Stimulated activated CD4-positive, alpha-beta T cell treated with anti-CD3 and anti-CD28 coated beads, Interleukin-1b, Interleukin-23, amount 100 ng/mL, for 4 hours (primary cell): ENCODE measurements at places on chromosomes 5 and 9.
A peak's percentile ranks its signal among the peaks of the same experiment; 100 is the strongest.

DNA sequence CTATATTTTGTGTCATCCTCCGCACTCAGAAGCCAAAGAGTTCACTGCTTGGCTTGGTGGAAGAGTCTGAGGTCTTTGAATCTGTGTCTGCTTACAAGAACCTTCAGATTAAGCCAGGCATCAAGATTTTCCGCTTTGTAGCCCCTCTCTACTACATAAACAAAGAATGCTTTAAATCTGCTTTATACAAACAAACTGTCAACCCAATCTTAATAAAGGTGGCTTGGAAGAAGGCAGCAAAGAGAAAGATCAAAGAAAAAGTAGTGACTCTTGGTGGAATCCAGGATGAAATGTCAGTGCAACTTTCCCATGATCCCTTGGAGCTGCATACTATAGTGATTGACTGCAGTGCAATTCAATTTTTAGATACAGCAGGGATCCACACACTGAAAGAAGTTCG lies 19.2 kb downstream of the TIGD6 start:
- DNase-seq = no peak

GRCh38 chr5:6762116-6762515 lies 48.9 kb downstream of the TENT4A start:
- no peak for DNase-seq

- no peak for DNase-seq
Observed at GRCh38 chr5:125536582-125536981, 790.1 kb upstream of the ZNF608 start.

GRCh38 chr5:175479125-175479881 lies 943 bp downstream of the SFXN1 start:
- DNase-seq = no peak

GRCh38 chr5:172178991-172179989 lies 8.7 kb downstream of the STK10 start:
- DNase-seq = no peak

- no peak for DNase-seq
Observed at GRCh38 chr5:136057401-136058038, 28.7 kb downstream of the TGFBI start.

GRCh38 chr5:61461417-61461816 lies 129.4 kb downstream of the ZSWIM6 start:
- no peak for DNase-seq

DNA sequence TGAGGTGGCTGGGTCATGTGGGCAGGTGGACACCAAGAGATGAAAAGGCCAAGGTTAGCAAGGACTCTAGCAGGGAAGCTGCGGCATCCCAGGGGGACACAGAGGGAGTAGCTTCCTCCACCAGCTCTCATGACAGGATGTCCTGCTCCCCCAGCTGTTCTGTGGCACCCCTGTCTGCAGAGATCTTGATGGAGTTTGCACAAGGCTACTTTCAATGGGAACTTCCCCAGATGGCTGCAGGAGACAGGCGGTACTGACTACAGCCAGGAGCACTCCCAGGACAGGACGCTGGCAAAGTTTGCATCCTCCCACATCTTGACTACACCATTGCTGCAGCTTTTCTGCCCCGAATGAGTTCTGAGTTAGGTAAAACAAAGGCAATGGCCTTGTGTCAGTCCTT lies 312.8 kb downstream of the TLE4 start:
- no peak for DNase-seq

DNA sequence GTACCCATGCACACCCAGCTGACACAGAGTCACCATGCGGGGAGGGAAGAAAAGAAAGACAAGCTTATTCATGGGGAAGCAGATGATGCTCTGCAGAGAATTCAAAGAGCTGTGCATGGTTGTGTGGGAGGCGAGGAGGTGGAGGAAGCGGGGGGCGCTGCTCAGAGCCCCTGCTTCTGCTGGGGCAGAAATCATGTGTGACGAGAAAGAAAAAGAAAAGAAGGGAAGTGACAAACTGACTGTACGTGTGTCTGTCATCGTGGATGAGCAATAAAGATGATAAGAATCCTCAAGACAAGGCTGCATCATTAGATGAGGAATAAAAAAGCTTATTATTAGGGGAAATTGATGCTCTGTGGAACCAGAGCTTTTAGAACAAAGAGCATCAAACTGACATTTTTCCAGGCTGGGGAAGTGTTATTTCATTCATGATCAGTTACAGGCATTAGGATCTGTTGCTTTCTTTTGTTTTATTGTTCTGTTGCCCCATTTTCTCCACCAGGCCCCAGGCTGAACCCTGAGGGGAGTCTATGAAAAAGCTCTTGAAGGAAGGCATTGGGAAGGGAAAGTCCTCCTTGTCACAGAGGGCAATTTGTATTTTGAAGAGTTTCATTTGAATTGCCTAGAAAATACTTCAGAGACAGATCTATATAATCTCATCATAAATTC lies 20.3 kb upstream of the SH3RF2 start:
- no peak for DNase-seq

- peak; percentile 5 for DNase-seq
Observed at GRCh38 chr5:139903795-139904565, 108.4 kb downstream of the PSD2 start.

DNA sequence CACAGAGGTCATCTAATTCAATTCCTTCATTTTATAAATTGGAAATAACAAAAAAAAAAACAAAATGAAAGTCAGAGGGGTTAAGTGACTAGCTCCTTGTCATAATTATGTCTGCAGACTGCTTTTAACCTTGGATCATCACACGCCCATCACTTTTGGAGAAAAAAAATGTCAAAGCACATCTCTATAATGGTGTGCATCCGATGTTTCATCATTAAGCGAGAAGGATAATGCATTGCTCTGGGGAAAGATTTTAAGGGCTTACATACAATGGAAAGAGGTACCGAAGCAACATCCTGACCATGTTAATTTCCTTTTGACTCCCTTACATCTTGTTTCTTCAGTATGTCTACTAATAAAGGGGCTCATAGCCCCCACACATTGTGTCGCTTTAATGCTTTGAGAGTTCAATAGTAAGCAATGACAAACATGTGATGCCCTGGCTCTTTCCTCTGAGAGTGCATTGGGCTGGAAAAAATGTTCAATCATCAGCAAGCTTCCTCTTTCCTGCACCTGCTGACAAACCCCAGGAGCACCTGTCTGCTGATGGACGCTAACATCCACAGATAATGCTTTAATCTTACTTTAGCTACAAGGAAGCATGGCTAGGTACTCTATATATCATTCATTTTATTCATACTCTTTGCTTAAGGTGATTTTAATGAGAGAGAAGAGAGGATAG lies 242.2 kb downstream of the SMARCA2 start:
- DNase-seq = no peak

DNA sequence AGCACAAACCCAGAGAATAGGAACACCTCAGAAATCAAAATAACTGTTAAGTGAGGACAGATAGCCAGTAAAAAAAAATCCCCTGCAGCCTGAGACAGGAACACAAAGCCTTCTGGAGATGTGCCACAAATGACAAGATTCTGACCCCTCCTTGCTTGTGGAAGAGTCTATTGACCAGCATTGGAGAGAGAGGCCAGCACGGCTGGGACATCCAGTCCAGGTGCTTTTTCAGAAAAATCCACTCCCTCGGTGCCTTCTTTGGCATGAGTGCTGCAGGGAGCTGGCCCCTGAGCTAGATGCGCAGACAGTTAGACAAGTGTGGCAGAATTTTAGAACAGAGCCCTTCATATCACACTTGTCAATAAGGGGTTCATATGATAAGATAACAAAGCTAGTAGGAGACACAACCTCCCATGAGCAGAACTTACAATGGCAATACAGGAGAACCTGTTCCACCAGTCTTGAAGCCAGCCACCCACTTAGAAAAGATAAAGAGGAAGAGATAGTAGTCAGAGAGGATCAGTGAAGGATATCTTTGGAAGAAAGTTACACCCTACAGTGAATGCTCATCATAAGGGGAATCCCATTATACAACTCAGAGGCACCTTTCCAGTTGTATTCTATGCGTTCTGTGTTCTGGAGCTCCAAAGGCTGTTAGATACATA lies 298.4 kb downstream of the TLE1 start:
- no peak for DNase-seq

GRCh38 chr5:67752357-67752708 lies 463.2 kb upstream of the PIK3R1 start:
- no peak for DNase-seq

DNA sequence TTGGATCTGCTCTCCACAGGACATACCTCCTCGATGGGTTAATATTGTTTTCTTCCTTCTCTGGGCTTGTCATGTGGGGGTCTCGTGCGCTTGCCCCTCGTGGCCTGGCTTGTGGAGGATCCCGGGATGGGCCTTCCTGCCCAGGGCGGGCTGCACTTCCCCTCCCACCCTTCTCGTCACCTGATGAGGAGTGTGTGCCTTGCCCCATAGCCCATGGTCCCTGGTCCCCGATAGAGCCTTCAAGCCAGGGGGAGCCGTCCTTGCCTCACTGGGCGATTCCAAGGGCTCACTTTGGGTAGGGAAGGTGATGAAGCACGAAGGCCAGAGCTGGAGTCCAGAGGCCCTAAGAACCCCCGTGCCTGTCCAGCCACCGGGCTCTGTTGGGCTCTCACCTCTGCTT lies 28.7 kb downstream of the DYNC2I2 start:
- no peak for DNase-seq

GRCh38 chr9:135252980-135253304 lies 165.5 kb downstream of the OLFM1 start:
- DNase-seq = no peak

GRCh38 chr9:37410969-37411785 lies 11.3 kb upstream of the GRHPR start:
- DNase-seq = no peak

DNA sequence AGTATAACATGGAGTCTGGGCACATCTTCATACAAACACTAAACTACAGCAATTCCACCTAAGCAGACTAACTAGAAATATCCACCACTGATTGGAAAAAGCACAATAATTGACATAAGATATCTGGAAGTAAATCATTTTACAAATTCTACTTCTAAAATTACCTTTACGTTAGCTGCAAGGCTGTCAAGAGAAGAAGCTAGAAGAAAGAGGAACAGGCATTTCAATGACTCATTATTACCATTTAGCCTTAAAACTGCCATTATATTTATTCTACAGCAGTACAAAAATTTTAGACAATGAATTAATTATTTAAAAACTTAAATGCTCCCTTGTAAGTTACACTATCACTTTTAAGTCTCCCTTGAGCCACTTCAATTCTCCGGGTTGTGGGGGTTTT lies 43.4 kb upstream of the PLPP6 start:
- DNase-seq = no peak

- DNase-seq = no peak
Observed at GRCh38 chr9:106700676-106701075, 162.3 kb upstream of the ZNF462 start.

DNA sequence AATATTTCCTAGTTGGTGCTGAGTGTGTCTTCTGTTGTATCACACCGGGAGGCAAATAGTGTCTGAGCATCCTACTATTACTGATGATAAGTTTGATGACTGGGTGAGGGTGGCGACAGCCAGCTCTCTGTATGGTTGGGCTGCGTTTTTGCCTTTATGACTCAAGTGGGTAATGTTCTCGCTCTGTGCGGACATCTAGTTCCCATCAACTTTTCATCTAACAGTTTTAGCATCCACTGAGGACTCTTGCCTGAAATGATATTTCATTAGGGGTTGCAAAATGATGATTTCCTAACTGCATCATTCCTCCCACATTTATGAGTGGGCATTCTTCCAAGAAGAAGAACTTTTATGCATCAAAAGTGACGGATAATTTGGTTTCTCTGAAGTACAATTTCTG lies 26.5 kb downstream of the HMCN2 start:
- no peak for DNase-seq

GRCh38 chr5:135719428-135720063 lies 114.9 kb upstream of the SLC25A48 start:
- no peak for DNase-seq

DNA sequence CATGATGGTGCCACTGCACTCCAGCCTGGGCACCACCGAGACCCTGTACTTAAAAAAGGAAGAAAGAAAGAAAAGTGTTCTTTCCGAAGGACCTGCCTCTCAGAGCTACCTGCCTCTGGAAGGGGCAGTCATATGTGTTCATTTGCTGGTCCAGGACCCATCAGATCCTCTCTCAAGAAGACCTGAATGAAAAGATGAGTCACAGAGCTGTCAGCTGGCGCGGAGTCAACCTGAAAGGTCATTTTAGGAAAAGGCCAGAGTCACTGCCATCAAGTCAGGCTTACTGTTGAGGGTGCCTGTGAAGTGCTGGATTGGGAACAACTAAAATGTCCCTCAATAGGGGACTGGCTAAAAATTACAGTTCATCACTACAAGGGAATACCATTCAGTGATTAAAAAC lies 14.9 kb upstream of the HRH2 start:
- no peak for DNase-seq

DNA sequence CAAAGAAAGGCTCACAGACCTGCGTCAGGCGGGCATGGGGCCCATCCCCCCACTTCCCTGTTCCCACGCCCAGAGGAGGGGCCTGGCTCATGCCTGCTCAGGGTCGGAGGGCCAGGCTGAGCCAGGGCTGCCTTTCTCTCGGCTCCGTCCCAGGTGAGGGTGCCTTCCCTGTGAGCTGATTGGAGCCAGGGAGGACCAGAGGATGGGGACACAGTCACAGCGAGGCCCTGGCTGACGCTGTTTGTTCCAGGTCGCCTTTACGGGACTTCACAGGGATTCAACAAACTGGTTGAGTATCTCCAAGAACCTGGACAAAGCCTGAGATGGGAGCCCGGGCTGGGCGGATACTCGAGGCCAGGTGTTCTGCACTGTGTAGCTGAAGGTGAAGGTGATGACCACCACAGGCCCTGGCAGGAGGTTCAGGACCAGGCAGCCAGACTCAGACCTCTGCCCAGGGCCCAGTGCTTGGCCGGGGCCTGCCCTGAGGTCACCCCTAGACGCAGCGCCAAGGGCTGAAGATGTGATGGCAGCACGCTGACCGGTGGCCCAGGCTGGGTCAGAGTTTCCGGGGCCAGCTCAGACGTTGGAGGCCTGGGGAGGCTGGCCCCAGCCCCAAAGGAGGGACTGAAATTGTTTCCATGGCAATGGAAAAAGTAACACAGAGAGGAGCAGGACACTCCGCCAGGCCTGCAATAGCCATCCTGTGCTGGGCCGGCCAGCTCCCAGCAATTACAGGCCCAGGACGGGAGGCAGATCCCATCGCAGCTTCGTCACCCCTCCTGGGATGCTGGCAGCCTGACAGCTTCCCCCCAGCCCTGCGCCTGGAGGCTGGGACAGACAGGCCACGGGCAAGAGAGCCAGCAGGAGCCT lies 65.3 kb upstream of the ADAMTS2 start:
- no peak for DNase-seq

GRCh38 chr9:76756941-76757673 lies 7.1 kb upstream of the PCA3 start:
- no peak for DNase-seq

GRCh38 chr5:122192497-122193496 lies 63.5 kb downstream of the ZNF474 start:
- DNase-seq = no peak

DNA sequence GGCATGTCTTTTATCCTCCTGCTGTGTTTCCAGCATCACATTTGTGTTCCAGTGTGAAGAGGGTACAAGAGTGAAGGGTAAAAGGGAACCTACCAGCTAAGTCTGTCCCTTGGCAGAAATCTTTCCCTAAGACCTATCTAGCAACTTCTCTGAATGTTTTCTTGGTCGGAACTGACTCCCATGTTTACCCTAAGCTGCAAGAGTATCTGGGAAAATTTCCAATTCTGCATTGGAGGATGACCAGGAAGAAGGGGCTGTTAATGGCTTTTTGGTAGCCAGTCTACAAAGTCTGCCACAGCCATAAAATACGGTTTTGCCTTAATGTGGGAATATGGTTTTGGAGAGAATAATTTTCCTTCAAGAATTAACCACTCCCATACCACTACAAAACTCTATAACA lies 75.1 kb downstream of the MAST4 start:
- DNase-seq = no peak
